ENCODE measurements at places on chromosomes 6 and 20.

GRCh38 chr6:135710042-135710441, 141.5 kb upstream of the PDE7B start:
- DNase-seq: no peak

DNA sequence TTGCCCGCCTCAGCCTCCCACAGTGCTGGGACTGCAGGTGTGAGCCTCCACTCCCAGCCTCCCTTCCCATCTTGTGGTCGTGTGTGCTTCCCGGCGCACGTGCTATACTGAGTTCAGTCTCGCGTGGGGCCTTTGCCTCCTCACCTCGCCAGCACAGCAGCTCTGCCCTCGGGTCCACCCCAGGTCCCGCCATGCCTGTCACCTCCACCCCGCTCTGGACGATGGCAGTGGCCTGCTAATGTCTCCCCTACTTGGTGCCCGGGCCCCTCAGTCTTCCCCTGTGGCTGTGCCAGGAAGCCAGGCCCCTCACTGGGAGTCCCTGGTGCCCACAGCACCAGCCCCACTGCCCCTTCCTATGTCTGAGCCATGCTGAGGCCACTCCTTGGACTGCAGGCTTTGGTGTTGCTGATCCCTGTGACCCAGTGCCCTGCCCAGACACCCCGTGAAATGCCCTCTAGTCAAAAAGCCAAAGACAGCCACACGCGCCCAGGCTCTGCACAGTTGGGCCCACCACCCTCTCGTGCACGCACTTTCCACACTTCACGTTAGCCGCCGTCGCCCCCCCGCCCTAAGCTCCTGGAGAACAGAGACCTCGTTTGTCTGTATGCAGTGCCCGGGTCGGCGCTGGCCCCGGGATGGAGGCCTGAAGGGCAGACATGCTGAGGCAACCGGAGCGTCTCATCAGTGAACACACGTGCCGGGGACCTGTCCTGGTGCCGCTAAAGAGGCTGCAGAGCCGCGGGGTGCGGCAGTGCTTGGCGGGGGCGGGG, 14.3 kb downstream of the HRH3 start:
- DNase-seq: no peak

DNA sequence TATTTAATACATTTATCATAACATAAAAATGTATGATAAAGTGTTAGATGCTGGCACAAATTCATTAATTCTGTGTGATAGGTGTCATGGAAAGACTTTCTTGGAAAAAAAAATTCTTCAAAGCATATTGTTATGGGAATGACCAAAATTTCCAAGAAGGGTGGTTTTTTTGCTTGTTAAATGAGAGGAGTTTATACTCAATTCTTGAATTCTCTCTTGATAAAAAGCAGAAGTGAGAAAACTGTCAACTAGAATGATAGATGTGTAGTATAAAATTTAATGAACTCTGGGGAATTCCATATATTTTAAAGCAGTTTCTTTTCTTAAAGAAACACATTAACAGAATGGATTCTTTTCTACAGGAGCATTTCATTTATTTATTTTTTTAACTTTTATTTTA, 62.0 kb upstream of the SNAP91 start:
- DNase-seq: no peak

GRCh38 chr6:166436195-166437139, 53.7 kb upstream of the MPC1 start:
- DNase-seq: no peak

- DNase-seq: no peak
These were observed 35.4 kb upstream of the SSTR4 start for GRCh38 chr20:22999756-23000155.

- DNase-seq: no peak
These were observed 231.4 kb downstream of the CDH4 start for GRCh38 chr20:61483336-61484067.

DNA sequence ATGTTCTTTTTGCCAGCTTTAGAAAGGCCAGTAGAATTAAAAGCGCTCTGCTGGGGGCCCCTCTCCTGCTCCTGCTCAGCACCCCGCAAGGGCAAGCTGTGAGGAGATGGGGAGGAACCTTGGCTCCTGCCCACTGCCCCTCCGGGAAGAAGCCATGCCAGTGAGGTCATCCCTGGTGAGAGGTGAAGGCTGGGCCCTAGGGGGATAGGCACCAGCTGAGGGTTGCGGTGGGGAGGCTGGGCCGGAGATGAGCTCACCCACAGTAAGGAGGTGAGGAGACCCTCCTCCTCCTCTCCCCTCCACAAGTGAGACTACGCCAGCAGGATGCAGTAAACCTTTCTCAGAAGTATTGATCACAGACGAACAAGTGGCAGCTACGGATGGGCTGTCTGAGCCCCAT, 32.1 kb downstream of the LRFN2 start:
- no peak for DNase-seq

DNA sequence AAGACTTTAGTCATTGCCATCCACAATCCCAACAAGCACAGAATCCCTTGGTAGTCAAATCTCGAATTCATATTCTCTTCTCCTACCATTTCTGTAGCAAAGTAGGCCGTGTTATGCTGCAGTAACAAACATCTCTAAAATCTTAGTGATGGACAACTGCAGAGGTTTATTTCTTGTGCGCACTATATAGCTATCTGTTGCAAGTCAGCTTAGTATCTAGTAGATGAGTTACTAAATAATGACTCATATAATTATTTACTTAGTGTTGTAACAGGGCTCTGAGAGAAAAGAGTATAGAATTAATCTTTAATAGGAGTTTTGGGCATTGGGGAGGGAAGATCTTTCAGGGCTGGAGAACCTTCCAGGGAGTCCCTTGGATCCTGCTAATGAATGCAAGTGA, 73.3 kb downstream of the CAP2 start:
- DNase-seq: no peak

- DNase-seq: no peak
These were observed 354.4 kb downstream of the PRKN start for GRCh38 chr6:162373192-162373591.

DNA sequence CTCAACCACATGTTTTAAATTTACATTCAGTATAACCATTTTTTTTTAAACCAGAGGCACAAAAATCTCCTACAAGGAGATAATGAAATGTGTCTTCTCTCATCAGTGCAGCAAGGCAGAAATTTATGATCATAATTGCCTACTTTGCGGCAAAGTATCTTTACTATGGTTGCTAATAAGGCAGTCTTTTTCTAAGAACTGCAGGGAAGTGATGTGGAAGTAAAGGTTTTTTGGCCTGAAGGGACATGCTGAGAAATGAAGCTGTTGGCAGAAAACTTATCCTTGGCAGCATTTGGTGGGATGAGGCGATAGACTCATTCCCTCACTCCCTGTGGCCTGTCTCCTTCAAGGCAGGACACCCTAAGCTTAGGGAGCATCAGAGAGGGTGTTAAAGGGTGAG, 48.7 kb downstream of the SCGN start:
- DNase-seq: peak; percentile 22

DNA sequence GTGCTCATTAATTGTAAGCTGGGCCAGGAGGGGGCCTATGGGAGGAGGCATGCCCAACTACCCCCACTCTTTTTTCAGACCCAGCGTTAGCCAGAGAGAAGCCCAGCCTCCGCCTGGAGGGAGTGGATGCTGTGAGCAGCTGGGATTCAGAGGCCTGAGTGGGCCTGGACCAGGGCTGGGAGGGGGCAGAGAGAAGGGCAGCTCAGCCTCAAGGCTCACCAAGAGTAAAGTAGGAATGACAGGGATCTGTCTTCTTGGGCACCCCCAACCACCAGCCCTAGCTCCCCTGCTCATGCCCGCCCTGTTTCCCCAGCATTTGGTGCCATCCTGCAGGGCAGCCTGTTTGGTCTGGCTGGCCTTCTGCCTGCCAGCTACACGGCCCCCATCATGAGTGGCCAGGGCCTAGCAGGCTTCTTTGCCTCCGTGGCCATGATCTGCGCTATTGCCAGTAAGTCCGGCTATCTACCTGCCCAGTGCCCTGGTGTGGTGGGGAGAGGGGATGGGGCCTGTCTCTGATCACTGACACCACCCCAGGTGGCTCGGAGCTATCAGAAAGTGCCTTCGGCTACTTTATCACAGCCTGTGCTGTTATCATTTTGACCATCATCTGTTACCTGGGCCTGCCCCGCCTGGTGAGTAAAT, 6.8 kb downstream of the SLC29A1 start:
- no peak for DNase-seq

DNA sequence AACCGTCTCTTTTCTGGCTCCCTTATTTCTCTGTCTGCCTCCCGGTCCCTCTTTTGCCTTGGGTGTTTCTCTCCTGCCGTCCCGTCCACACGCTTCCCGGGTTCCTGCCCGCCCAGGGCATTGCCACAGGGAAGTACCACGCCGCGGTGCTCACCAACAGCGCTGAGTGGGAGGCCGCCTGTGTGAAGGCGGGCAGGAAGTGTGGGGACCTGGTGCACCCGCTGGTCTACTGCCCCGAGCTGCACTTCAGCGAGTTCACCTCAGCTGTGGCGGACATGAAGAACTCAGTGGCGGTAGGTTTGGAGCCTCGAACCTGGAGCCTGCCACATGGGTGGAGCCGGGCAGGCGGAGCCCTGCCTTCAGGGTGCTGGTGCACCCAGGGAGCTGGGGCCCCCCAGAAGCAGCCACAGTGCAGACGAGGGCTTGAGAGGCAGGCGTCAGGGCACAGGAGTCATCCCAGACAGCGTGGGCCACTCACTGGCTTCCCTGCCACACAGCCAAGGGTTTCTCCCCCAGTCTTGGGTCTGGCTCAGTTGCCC, 21.3 kb downstream of the NPEPL1 start:
- no peak for DNase-seq

- DNase-seq: peak; percentile 41
These were observed 149.1 kb upstream of the FAM83B start for GRCh38 chr6:54697424-54697823.

DNA sequence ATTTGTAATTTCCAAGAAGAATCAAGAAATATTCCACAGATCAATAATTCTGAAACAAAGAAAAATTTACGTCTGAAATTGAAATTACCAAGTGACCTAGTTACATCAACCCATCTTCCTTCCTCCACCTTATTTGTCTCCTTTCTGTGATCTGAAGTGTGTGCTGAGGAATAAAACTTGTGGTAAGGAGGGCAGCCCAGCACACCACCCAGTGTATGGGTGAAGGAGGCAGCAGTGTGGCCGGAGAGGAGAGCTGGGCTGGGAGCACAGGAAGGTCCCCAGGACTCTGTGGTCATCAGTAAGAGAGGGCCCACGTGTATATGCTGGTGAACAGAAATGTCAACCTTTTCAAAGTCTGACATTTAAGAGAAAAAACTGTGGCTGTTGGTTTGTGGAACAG, 11.3 kb upstream of the CCR6 start:
- no peak for DNase-seq

GRCh38 chr20:37687478-37687805, 6.4 kb upstream of the CTNNBL1 start:
- DNase-seq: no peak

DNA sequence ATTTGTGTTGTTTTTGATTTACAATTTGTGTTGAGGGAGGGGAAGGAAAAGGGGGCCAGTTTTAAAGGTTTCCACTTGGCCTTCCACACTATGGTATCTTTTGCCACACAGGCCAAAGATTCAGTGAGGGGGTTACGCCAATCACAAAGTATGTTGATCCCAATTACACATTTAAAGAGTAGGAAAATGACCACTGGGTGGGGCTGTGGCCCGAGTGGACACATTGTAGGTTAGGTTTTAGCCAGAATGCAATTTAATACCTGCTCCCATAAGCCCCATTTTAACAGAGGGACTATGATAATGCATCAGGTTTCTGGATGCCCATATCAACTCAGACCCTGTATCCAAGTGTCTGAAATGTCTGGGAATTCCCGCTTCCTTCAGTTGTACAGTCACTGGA, 15.6 kb downstream of the VGLL2 start:
- no peak for DNase-seq

DNA sequence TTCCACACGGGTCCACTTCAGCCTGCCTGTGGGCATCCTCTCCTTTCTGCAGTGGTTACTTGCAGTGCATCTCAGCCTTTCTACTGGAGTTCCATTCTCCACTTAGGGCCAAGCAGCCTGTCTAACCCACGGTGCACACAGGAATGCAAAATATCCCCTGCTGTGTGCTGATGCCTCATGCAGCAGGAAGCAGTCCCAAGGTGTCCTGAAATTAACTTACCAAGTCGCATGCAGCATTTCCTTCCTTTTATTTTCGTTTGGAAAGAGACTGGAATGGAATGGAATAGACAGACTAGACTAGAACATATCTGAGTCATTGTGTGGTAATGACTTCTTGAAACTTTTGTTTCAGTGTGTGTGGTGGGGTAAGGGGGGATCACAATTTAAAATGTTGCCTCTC, 25.9 kb upstream of the FOXQ1 start:
- DNase-seq: no peak

GRCh38 chr6:87922947-87923330, 124.7 kb upstream of the SPACA1 start:
- DNase-seq: no peak

DNA sequence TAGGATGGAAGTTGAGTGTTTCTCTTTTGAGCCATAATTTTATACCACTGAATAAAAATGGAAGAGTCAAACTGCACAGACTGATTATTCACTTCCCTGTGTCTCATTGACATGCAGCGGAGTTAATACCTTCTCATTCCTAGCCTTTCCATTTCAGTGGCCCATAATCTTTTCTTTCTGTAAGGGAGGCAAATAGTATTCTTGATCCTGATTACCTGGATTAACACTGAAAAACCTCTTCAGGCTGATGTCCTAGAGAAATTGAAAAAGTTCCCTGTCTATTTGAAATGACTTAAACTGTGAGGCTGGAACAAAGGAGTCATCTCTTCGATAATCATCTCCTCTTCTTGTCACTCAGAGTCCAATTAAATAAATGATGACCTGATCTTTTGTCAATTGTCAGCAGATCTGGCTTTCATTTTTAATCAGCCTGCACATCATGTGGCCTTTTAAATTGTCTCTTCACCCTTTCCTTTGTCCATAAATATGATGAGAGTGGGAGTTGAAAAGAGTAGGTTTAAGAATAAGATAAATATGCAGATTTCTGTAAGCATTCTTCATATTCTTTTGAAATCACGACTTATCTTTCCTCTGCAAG, 713.0 kb downstream of the EPM2A start:
- DNase-seq: no peak

GRCh38 chr6:154815938-154816820, 83.0 kb downstream of the SCAF8 start:
- no peak for DNase-seq

DNA sequence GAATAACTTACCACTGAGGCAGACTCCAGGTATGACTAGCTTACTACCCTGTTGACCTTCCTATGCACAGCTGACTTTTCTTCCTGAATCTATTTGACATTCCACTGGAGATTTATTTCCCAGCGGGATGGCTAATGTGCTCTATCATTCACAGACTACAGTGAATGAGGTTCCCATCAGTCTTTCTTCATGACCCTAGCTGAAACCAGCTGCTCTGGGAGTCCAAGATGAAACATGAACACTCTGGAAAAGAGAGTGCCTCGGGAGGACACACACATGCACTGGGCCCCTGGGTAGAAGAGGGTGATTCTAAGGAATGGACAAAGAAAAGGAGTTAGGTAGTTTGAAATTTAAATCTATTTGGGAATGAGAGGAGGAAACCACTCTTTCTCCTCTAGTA, 82.6 kb upstream of the DST start:
- DNase-seq: no peak

All from pons (tissue), 1 donor.